ENCODE measurements at places on chromosomes 6 and 20.

GRCh38 chr6:83311231-83311630, 118.1 kb downstream of the RWDD2A start:
- no peak overlapping the region for H3K27ac ChIP-seq
- no peak overlapping the region for H3K4me3 ChIP-seq
- no peak for DNase-seq
- H3K36me3 ChIP-seq, result no peaks in the 10 kb centered on the region
- no peaks in the 10 kb centered on the region for H3K27me3 ChIP-seq
- H3K4me1 ChIP-seq, result no peaks in the 10 kb centered on the region

- H3K27ac ChIP-seq, result peak overlapping the region; percentile 87
- H3K36me3 ChIP-seq, result peaks cover 40% of the 10 kb centered on the region
- H3K4me1 ChIP-seq, result peaks cover 9% of the 10 kb centered on the region
- no peaks in the 10 kb centered on the region for H3K27me3 ChIP-seq
- DNase-seq, result no peak
Observed at GRCh38 chr6:30914854-30915590, 984 bp downstream of the VARS2 start.

DNA sequence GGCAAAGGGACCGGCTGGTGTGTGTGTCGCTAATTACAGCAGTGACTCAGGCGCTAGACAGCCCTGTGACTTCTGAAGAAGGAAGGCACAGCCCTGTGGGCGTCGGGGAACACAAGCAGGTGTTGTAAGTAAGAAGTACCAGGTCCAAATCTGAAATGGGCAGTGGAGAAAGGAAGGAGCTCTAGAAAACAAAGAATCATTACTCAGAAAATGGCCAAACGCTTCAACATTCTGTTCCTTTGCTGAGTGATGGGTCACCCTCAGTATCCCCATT, 106.8 kb downstream of the PXDC1 start:
- no peak for DNase-seq
- H3K4me3 ChIP-seq, result no peak overlapping the region
- H3K27me3 ChIP-seq, result peaks cover 10% of the 10 kb centered on the region
- H3K36me3 ChIP-seq, result no peaks in the 10 kb centered on the region
- no peak overlapping the region for H3K27ac ChIP-seq
- no peaks in the 10 kb centered on the region for H3K4me1 ChIP-seq

DNA sequence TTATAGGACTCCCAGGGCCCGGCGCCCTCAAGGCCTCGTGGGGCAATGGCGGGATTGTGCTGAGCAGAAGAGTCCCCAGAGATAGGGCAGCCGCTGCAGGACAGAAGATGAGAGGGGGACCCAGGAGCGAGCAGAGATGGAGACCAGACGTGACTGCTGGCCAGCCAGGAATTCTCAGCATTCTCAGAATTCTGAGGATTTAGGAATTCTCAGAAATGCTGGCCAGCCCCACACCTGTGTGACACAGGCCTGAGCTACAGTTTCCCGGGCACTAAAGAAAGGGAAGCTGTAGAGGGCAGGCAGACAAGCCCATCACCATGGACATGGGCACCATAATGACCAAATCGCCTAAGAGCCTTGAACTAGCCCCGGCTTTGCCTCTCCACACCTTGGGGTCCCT, 186.2 kb upstream of the CDH4 start:
- H3K27me3 ChIP-seq, result no peaks in the 10 kb centered on the region
- H3K4me3 ChIP-seq, result no peak overlapping the region
- no peaks in the 10 kb centered on the region for H3K36me3 ChIP-seq
- no peaks in the 10 kb centered on the region for H3K4me1 ChIP-seq
- H3K27ac ChIP-seq, result no peak overlapping the region

DNA sequence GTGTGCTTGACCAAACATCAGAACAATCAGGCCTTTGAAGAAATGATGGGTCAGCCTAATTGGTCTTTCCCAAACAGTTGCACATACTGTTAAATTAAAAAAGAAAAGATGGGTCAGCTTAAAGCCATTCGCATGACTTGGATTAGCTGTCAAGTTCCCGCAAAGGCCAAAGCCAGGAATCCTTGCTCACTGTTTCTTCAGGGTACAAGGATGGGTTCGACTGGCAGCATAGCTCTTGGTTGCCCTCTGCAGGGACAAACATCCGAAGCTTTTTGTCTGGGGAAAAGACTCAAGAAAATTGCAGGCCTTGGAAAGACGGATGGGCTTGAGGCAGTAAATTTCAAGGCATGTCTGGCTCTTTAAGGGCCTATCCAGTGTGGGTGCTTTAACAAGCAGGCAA, 168.0 kb downstream of the HDGFL1 start:
- peak overlapping the region; percentile 45 for H3K4me3 ChIP-seq
- no peaks in the 10 kb centered on the region for H3K27me3 ChIP-seq
- no peak overlapping the region for H3K27ac ChIP-seq
- H3K36me3 ChIP-seq, result no peaks in the 10 kb centered on the region

DNA sequence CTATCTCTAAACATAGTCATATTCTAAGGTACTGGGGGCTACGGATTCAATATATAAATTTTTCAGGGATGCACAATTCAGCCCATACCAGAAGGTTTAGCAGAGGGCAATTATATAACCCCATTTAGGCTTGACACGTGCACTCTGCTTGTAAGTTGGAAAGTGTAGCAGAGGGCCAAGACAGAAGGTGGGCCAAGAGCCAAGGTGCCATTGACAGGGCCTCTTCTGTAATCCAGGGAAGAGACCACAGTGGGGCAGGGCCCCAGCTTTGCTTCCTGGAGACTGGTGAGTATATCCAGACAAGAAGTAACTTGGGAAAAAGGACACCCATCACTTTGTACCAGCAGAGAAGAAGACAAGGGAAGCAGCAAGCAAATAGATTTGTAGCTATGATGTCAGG, 672.4 kb upstream of the MARCKS start:
- no peaks in the 10 kb centered on the region for H3K36me3 ChIP-seq
- peak overlapping the region; percentile 89 for H3K27ac ChIP-seq
- H3K4me1 ChIP-seq, result no peaks in the 10 kb centered on the region
- no peak overlapping the region for H3K4me3 ChIP-seq

GRCh38 chr6:122877302-122877701, 88.2 kb downstream of the SMPDL3A start:
- no peaks in the 10 kb centered on the region for H3K27me3 ChIP-seq
- no peak for DNase-seq
- H3K27ac ChIP-seq, result no peak overlapping the region
- H3K4me3 ChIP-seq, result no peak overlapping the region
- H3K36me3 ChIP-seq, result no peaks in the 10 kb centered on the region
- H3K4me1 ChIP-seq, result no peaks in the 10 kb centered on the region

- no peaks in the 10 kb centered on the region for H3K4me1 ChIP-seq
- H3K27ac ChIP-seq, result no peak overlapping the region
- H3K4me3 ChIP-seq, result no peak overlapping the region
- H3K27me3 ChIP-seq, result no peaks in the 10 kb centered on the region
Observed at GRCh38 chr6:136446579-136447187, 103.5 kb downstream of the MAP7 start.

GRCh38 chr20:48283470-48284110, 498.3 kb upstream of the SULF2 start:
- no peak for DNase-seq
- no peak overlapping the region for H3K27ac ChIP-seq
- H3K27me3 ChIP-seq, result no peaks in the 10 kb centered on the region
- H3K4me1 ChIP-seq, result 0 out of 2 replicates have a peak, but pooled peaks cover 15% of the 10 kb centered on the region
- no peaks in the 10 kb centered on the region for H3K36me3 ChIP-seq

- peaks cover 14% of the 10 kb centered on the region for H3K27me3 ChIP-seq
- no peaks in the 10 kb centered on the region for H3K4me1 ChIP-seq
- DNase-seq, result no peak
- no peaks in the 10 kb centered on the region for H3K36me3 ChIP-seq
- no peak overlapping the region for H3K27ac ChIP-seq
Observed at GRCh38 chr6:816510-817084, 123.7 kb upstream of the EXOC2 start.

DNA sequence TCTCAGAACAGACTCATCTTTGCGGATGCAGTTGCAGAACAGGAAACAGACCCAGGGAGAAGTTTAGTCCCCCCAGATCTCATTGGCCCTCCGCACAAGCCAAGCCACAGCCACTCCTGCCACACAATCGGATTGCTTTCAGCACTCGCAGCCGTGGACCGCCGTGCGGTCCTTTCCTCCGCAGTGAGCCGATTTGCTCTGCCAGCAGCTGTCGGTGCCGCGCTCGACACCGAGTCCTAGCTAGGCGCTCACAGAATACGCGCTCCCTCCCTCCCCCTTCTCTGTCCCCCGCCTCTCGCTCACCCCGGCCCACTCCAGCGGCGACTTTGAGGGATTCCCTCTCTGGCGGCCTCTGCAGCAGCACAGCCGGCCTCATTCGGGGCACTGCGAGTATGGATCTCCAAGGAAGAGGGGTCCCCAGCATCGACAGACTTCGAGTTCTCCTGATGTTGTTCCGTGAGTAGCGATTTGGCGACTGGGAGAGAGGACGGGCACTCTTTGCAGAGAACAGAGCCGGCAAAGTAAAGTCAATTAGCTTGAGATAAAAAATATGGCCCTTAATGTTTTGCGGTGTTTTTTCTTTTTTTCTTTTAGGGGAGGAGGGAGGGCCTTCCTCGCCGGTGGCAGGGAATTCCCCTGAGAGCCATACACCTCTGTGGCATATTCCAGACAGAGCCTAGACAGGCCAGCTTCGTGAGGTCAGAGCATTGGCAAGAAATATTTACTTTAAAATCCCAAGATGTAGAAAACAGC, at the start of gene LAMP5:
TSS of gene LAMP5 (plus strand) at position 130 of the 753 bp plus-strand sequence. CDS start at position 393, 263 bp downstream.
- peak within 1 kb of the TSS; percentile 66 for H3K4me3 ChIP-seq
- H3K36me3 ChIP-seq, result no peaks in the 10 kb centered on the region
- peak within 1 kb of the TSS; percentile 58 for H3K27ac ChIP-seq
- H3K4me1 ChIP-seq, result peaks cover 19% of the 10 kb centered on the region

GRCh38 chr6:33108307-33108706, 32.5 kb downstream of the HLA-DPB1 start:
- no peaks in the 10 kb centered on the region for H3K4me1 ChIP-seq
- DNase-seq, result no peak
- peaks cover 24% of the 10 kb centered on the region for H3K27me3 ChIP-seq

DNA sequence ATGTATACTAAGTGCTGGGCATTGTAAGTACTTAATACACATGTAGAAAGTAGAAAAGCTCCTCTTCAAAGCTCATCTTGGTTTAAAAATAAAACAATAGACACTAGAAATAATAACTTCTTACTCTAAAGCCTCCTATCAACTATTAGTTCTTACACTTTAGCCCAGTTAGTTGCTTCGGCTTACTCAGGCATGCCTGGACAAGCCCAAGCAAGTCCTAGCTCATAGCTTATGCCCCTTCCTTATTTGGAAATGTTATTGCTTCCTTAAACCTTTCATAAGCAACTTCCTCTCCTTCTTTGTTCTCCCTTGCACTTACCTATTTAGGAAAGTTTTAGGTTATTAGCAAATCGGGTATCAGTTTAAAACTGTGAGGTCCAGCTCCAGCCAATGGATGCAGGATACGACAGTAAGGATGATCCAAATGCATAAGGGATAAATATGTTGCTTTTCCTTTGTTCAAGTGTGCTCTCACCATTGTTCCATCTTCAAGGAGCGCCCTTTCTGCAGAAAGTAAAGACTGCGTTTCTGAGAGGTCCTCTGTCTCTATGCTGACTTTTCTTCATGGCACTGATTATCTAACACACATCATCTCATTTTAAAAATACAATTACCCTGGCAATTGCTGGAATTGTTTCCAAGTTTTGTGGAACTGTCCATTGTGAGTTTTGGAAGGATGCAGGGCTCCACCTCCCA, 12.3 kb downstream of the TMEM30A start:
- no peaks in the 10 kb centered on the region for H3K27me3 ChIP-seq
- H3K36me3 ChIP-seq, result peaks cover 22% of the 10 kb centered on the region
- no peak overlapping the region for H3K4me3 ChIP-seq
- DNase-seq, result no peak

GRCh38 chr20:1761598-1761997, 104.0 kb upstream of the SIRPG start:
- DNase-seq, result no peak
- H3K27ac ChIP-seq, result no peak overlapping the region
- no peaks in the 10 kb centered on the region for H3K27me3 ChIP-seq
- no peak overlapping the region for H3K4me3 ChIP-seq
- peaks cover 13% of the 10 kb centered on the region for H3K4me1 ChIP-seq

- no peak for DNase-seq
- no peaks in the 10 kb centered on the region for H3K4me1 ChIP-seq
- no peaks in the 10 kb centered on the region for H3K36me3 ChIP-seq
- no peak overlapping the region for H3K4me3 ChIP-seq
- no peaks in the 10 kb centered on the region for H3K27me3 ChIP-seq
Observed at GRCh38 chr6:139174961-139175360, 40.1 kb downstream of the HECA start.

GRCh38 chr6:148238713-148239112, 103.9 kb upstream of the SASH1 start:
- H3K27ac ChIP-seq, result no peak overlapping the region
- no peaks in the 10 kb centered on the region for H3K36me3 ChIP-seq
- H3K27me3 ChIP-seq, result no peaks in the 10 kb centered on the region

DNA sequence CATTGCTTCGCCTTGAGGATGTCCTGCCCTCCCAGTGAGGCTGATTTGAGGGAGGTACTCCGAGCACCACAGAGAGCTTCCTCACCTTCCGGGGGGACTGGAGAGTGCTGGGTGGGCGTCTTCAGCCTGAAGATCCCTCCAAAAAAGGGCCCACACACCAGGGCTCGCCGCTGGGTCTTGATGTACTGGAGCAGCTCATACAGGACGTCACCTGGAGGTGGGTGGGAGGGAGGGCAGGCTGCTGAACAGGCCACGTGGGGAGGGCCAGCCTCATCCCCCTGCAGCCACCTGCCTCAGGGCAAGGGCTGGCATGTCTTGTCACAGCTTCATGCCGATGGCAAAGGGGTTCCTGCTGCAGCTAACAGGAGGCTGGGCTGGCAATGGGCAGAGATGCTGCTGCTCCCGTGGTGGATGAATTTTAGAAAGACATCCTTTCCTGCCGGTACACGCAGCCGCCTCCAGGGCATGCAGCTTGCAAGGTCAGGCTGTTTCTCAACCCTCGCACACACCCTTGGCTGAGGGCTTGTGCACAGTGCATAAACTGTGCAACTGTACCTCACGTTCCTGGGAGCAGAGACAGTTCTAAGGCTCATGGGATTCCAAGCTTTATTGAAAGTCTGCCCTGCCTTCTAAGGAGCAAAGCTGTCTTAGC, 14.0 kb downstream of the ETV7 start:
- no peak overlapping the region for H3K4me3 ChIP-seq
- H3K27ac ChIP-seq, result no peak overlapping the region
- H3K36me3 ChIP-seq, result no peaks in the 10 kb centered on the region
- no peaks in the 10 kb centered on the region for H3K27me3 ChIP-seq

GRCh38 chr20:37673444-37673843, 20.4 kb upstream of the CTNNBL1 start:
- H3K27ac ChIP-seq, result no peak overlapping the region
- H3K4me1 ChIP-seq, result peaks cover 20% of the 10 kb centered on the region
- H3K4me3 ChIP-seq, result no peak overlapping the region

- H3K36me3 ChIP-seq, result no peaks in the 10 kb centered on the region
- peaks cover 21% of the 10 kb centered on the region for H3K27me3 ChIP-seq
- no peak overlapping the region for H3K4me3 ChIP-seq
- no peaks in the 10 kb centered on the region for H3K4me1 ChIP-seq
Observed at GRCh38 chr6:45836984-45837383, 178.7 kb downstream of the CLIC5 start.

GRCh38 chr6:43623880-43624785, 4.9 kb downstream of the GTPBP2 start:
- no peaks in the 10 kb centered on the region for H3K27me3 ChIP-seq
- H3K36me3 ChIP-seq, result peaks cover 63% of the 10 kb centered on the region
- H3K27ac ChIP-seq, result no peak overlapping the region
- peaks cover 5% of the 10 kb centered on the region for H3K4me1 ChIP-seq
